Left hindlimb (tissue), 1 donor: ENCODE measurements at places on chromosomes 1 and 21.

GRCh38 chr1:17887661-17888371, 132.7 kb downstream of the ACTL8 start:
- no peak for DNase-seq

GRCh38 chr1:90039652-90040051, 44.7 kb downstream of the ZNF326 start:
- no peak for DNase-seq

- no peak for DNase-seq
These were observed 32.0 kb upstream of the RCAN3 start for GRCh38 chr1:24470592-24470991.

- DNase-seq: no peak
These were observed 173.9 kb downstream of the HHIPL2 start for GRCh38 chr1:222373831-222374602.

- no peak for DNase-seq
These were observed 12.7 kb upstream of the HEYL start for GRCh38 chr1:39652105-39652504.

GRCh38 chr1:4309676-4310320, 344.6 kb upstream of the AJAP1 start:
- DNase-seq: no peak

DNA sequence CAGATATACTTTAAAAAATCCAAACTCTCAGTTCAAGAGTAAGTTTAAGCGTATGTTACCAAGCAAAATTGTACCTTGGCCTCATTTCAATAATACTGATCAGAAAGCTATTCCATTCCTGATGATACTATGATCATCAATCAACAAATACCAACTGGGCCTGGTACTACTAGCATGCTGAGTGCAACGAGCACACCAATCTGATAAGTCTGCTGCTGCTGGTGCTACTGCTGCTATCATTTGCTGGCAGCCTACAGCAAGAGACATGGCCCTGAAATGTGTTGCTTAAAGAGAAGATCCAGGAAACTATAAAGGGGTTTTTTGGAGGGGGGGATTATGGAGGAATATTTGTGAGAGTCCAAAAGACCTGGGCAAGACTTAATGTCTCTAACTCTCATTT, 39.7 kb downstream of the NME7 start:
- no peak for DNase-seq

DNA sequence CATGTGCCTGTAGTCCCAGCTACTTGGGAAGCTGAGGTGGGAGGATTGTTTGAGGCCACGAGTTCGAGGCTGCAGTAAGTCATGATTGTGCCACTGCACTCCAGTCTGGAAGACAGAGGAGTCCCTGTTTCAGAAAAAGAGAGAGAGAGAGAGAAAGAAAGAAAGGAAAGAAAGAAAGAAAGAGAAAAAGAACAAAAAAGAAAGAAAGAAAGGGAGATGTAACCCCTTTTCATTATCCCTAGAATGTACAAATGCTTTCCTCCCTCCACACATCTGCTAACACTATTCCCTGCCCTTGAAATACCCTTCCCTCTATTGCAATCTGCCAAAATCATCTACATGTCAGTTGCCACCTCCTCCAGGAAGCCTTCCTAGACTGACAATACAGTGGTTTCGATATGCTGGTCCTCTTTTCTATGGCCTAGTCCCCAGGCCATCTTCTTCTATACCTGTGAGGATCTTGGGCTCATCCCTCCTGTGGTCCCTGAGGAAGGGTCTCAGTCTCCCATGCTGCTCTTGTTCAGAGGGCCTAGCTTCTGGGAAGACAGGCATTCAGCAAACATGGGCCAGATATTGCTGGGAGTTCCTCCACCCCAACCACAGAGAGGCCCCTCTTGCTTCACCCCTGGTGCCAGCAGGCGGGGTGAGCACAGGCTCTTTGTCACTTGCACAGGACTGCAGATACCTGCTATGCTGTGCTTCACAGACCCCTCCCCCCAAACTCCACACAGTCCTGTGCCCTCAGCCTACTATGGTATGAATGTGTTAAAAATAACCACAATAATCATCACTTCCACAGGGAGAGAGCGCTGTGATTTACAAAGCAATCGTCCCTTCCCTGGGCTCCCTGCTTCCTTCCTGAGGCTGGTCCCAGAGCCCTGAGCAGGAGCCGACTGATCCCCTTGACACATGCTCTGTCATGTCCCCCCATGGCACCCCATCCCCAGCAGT, 14.1 kb downstream of the ADGRB2 start:
- no peak for DNase-seq

- DNase-seq: no peak
These were observed 5.7 kb downstream of the AHCYL1 start for GRCh38 chr1:109990302-109990653.

DNA sequence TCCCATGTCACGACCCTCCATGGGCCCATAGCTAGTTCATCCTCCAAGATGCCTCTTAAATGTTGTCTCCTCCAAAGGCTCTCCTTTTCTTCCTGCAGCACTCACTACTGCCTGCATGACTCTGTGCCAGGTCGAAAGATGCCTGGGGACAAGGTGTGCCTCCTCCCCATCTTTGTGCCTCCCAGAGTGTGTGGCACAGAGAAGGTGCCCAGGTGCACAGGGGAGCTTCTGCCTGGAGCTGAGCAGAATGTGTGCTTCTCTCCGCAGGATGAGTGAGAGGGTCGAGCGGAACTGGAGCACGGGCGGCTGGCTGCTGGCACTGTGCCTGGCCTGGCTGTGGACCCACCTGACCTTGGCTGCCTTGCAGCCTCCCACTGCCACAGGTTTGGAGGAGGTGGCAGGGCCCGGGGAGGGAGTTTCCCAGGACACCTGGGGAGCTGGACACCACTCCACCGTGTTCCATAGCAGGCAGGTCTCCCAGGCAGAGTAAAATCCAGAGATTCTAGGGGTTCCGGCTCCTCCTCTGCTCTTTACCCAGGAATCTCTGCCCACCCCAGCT, 6.9 kb upstream of the PPM1J start:
- DNase-seq: no peak

DNA sequence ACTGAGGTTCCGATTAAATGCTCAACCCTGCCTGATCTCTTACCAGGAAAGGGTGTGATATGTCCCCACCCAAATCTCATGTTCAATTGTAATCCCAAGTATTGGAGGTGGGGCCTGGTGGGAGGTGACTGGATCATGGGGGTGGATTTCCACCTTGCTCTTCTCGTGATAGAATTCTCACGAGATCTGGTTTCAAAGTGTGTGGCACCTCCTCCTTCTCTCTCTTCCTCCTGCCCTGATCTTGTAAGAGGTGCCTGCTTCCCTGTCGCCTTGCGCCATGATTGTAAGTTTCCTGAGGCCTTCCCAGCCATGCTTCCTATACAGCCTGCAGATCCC, 34.9 kb downstream of the RSPH1 start:
- DNase-seq: no peak

GRCh38 chr21:45327441-45328197, 39.9 kb upstream of the POFUT2 start:
- peak; percentile 35 for DNase-seq

DNA sequence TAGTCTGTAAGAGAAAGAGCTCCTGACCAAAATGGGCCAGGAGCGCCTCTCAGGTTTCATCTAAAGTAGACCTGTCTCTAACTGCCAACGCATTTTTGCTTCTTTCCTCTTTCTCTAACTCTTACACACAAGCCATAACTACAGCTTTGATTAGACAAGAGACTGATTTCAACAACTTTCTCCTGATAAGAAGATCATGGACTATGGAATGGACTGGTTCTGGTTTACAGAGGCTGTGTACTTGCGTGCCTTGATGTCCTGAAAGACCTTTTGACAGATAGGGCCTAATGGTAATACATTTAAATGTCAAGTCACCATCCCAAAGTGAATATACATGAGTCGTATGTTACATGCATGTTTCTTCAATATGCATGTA, 3.7 kb upstream of the SETD4 start:
- DNase-seq: no peak

DNA sequence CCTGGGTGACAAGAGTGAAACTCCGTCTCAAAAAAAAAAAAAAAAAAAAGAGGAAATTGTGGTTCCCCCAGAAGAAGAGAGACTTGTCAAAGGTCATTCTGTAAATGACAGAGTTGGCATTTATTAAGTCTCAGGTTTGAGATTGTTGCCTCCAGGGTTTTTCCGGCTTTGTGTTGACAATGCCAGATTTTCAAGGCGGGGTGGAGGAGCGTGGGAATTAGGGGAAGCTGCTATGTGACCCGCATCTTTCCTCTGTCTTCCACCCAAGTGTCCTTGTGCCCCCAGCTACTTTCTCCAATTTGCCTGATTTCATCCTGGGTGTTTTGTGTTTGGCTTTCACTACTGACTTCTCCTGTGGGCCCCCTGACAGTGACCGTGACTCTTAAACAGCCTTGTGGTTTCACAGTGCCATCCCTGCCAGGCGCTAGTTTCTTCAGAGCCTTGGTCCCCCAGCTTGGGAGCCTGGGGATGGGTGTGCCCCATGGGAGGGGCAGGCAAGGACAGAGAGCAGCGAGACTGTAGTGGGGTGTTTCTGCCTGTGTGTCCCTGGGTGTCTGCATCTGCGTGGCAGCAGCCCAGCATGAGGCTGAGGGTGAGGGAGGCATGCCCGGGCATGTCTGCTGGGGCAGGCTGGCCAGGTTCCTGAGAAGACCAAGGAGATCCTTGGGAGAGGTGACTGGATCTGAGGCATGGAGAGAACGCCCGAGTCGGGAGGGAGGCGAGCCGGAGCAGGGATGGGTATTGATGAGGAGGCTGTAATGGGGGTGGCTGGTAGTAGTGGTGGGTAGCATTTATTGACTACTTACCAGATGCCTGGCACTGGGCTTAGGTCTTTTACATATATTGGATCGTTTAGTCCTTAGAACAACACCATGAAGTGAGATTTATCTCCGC, 46.3 kb downstream of the IER5 start:
- no peak for DNase-seq

DNA sequence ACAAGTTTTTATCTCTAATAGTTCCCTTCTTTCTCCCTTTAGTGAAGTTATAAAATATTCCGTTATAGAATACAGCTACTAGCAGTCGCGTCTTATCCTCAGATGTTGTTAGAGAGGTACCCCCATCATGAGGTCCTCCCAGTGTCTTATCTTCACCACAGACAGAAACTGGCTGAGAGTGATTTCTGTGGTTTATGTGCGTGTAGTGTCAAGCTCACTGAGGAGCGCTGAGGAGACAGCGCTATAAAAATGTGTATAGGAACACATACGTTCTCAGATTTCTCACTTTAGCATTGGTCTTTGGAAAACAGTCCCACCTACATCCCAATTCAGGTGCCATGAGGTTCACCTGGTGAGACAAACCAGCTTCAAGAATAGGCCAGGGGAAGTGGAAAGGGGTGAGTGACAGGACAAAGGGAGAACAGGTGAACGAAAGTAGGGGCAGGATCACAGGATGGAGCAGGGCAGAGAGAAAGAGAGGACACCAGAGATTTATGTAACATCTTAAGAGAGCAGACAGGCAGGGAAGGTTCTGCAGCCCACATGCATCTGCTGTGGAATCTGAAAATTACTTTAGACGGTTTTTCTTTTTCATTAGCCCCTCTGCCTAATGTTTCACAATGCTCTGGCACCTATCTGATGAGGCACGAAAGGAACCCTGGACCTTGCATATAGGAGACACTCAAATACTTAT, 2.7 kb upstream of the PLEKHO1 start:
- no peak for DNase-seq

GRCh38 chr1:7366286-7366954, 404.7 kb upstream of the VAMP3 start:
- DNase-seq: no peak

GRCh38 chr1:83546874-83547273, 452.1 kb downstream of the TTLL7 start:
- no peak for DNase-seq
